DMS79 treated with DMSO at 0.1 percent for 48 hours (cell line): ENCODE measurements at places on chromosomes 3 and 15.

- no peak for DNase-seq
Observed at GRCh38 chr3:134624537-134625287, 26.1 kb downstream of the KY start.

- no peak for DNase-seq
Observed at GRCh38 chr3:165518346-165518745, 318.9 kb downstream of the BCHE start.

DNA sequence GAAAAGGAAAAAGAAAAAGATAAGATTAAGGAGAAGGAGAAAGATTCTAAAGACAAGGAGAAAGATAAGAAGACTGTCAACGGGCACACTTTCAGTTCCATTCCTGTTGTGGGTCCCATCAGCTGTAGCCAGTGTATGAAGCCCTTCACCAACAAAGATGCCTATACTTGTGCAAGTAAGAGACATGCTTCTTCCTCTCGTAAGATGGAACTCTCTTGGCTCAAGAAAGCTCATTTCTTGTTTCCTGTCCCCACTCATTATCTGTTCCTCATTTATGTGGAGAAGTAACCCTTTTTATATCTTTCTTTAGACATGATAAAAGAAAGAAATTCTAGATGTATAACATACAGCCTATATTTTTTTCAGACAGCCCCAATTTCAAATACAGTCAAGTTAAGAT is 101.4 kb downstream of the KLHL25 start:
- no peak for DNase-seq

- DNase-seq, result no peak
Observed at GRCh38 chr3:52860424-52860768, 25.6 kb upstream of the MUSTN1 start.

- DNase-seq, result no peak
Observed at GRCh38 chr3:126419886-126420786, 25.4 kb downstream of the CFAP100 start.

- DNase-seq, result no peak
Observed at GRCh38 chr15:39041979-39042495, 477.4 kb upstream of the RASGRP1 start.

GRCh38 chr15:95471690-95472086 is 858.8 kb upstream of the NR2F2 start:
- DNase-seq, result no peak

- DNase-seq, result no peak
Observed at GRCh38 chr3:4588466-4588865, 95.3 kb downstream of the ITPR1 start.

GRCh38 chr3:72947715-72948490 is 48.7 kb upstream of the PPP4R2 start:
- no peak for DNase-seq

GRCh38 chr3:135995766-135996165 is 30.2 kb downstream of the PPP2R3A start:
- DNase-seq, result no peak
